ENCODE measurements at places on chromosomes 6 and 20.

DNA sequence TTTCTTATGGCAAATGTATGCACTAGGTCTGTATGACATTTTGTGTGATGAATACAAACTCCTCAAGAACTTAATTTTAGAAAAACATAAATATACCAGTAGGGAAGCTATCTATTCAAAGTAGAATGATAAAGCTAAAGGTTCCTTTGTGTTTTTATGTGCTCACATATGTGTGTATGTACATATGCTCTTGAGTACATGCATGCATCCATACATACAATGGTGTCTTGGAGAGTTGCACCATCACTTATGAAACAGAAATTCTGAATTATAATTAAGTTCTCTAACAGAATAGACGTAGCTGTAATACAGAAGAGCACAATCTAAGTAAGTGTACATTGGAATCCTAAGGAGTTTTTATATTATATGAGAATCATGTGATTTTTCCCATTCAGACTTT is 2.3 kb downstream of the NKAIN2 start:
- no peak for DNase-seq

DNA sequence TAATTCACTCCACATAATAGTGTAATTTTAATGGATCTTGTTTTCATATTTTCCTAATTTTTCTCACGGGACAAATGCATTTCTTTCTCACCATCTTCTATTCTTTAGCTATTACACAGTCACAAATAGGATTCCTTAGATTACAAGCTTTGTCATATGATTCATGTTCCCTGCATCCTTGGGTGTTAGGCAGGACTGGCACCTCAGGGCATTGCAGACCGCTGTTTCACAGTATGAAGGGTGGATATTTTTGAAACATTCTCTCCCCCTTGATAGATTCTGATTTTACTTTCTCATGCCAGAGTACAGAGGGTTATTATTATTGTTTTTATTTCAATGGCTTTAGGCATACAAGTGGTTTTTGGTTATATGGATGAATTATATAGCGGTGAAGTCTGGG is 602.5 kb downstream of the PHF3 start:
- DNase-seq, result no peak

- DNase-seq, result peak; percentile 30
These were observed 764 bp upstream of the SNAP25 start for GRCh38 chr20:10217721-10218410.

GRCh38 chr6:16331384-16332174 is 93.2 kb downstream of the GMPR start:
- DNase-seq, result peak; percentile 76

- DNase-seq, result no peak
These were observed 12.9 kb upstream of the BTN3A3 start for GRCh38 chr6:26427451-26427809.
